ENCODE measurements at places on chromosomes 1 and 21. TPM values are rescaled to one million over a fixed set of nuclear protein-coding genes. Genes with fewer than 3 reads are reported as not detected.
A peak's percentile ranks its signal among the peaks of the same experiment; 100 is the strongest.

GRCh38 chr1:54715493-54716298, at the start of gene TTC4:
TSS of gene TTC4 (plus strand) at chr1:54715861. CDS start at chr1:54715909, 48 bp downstream.
- peak; percentile 89 for DNase-seq

GRCh38 chr1:201068976-201069375, 43.2 kb downstream of the CACNA1S start:
- no peak for DNase-seq

GRCh38 chr1:114756009-114756892, 1.5 kb downstream of the CSDE1 start:
- DNase-seq, result peak; percentile 49

DNA sequence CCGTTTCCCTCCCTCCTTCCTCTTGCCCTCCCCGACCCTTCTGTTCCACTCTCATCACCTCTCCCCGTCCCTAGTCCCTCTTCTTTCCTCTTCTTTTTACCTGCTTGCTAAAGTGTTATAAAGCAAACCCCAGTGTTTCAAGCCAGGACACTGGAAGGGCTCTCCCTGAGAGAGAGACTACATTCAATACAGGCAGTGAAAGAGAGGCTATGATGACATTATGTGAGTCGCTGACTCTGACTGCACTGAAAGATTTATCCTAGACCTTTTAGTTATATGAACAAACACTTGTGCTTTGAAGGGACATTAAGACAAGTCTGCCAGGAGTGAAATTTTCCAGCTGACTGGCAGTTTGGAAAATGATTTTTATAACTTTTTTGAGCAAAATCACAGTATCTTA, 155.7 kb downstream of the S1PR1 start:
- DNase-seq, result no peak

GRCh38 chr1:223319905-223320580, 43.9 kb downstream of the SUSD4 start:
- DNase-seq, result no peak

DNA sequence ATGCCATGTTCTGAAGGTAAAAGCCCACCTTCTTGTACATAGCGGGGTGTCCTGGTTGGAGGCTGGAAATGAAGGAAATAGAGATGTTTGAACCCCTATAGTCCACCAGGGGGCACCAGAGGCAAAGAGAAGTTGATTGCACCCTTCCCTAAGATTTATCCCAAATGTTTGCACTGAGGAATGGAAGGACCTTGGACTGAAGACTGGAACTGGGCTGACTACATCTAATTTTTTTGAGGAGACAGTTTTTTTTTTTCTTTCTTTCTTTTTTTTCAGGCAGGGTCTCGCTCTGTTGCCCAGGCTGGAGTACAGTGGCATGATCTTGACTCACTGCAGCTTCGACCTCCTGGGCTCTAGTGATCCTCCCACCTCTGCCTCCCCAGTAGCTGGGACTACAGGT, 55.3 kb upstream of the EIF4G3 start:
- peak; percentile 45 for DNase-seq

GRCh38 chr1:31549809-31550620, 26.3 kb upstream of the TINAGL1 start:
- no peak for DNase-seq

Gene CLCA4
- total RNA-seq, result not detected

Gene RPTN
- not detected for total RNA-seq

Gene CADM3
- not detected for total RNA-seq

Gene OR14K1
- total RNA-seq, result not detected

Gene BATF3
- 3.1 TPM for total RNA-seq

All from OCI-LY7 (cell line).